ENCODE measurements at places on chromosomes 5 and 9.
A peak's percentile ranks its signal among the peaks of the same experiment; 100 is the strongest.

GRCh38 chr9:15761551-15761950 is 208.7 kb downstream of the CCDC171 start:
- no peak for DNase-seq

GRCh38 chr9:3961409-3961808 is 338.5 kb downstream of the GLIS3 start:
- DNase-seq, result no peak

- DNase-seq, result peak; percentile 13
Observed at GRCh38 chr9:86948074-86948929, 996 bp upstream of the GAS1 start.

- DNase-seq, result no peak
Observed at GRCh38 chr5:56814361-56814962, 887 bp upstream of the MAP3K1 start.

DNA sequence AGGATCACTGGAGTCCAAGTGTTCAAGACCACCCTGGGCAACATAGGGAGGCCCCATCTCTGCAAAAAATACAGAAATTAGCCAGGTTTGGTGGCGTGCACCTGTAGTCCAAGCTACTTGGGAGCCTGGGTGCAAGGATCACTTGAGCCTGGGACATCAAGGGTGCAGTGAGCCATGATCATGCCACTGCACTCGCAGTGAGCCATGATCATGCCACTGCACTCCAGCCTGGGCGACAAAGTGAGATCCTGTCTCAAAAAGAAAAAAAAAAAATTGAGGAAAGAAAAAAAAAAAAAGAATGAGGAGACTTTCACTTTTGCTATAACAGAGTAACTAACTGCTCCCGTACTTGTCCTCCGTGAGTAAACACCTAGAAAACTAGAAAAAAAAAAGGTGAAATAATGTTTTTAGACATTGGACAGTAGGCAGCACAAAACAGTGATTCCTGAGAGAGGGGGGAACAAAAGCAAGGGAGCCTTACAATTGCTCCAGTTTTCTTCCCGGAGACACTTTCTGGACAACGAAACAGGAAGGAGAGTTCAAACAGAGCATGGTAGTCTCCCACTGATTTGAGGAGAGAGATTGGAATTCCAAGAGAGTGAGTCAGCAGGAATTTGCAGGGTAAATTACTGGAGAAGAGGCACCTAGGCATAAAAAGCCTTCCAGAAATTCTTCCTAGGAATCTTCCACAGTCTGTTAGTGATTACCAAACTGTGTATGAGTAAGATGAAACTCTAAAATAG is 6.9 kb upstream of the ZBTB5 start:
- DNase-seq, result no peak

DNA sequence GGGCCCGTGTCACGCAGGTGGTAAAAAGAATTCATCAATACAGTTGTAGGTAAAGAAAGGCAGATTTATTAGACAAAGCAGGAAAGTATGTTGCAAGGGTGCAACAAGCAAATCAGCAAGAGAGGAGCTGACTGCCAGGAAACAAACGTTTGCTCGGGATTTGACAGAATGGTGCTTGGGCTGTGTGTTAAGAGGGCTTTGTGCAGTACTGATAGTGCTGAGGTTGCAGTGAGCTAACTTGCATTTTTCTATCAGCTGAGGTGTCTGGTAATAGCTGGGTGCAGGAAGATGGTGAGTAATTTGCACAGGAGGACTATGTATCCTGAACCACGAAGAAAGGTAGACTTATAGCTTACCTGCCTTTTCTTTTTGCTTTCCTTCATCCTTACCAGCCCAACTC is 3.9 kb upstream of the RARS1 start:
- DNase-seq, result no peak

DNA sequence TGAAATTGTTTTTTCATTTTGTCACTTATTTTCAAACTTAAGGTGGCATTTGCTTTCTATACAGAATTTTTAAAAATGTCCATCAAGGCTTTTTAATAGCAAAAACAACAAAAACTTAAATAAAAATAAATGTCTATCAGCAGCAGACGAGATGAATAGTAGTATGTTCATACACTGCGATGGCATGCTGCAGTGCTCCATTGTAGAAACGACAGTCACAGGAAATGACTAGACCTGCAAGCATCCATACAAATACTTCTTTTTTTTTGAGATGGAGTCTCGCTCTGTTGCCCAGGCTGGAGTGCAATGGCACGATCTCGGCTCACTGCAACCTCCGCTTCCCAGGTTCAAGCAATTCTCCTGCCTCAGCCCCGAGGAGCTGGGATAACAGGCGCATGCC is 41.4 kb downstream of the COL23A1 start:
- no peak for DNase-seq

DNA sequence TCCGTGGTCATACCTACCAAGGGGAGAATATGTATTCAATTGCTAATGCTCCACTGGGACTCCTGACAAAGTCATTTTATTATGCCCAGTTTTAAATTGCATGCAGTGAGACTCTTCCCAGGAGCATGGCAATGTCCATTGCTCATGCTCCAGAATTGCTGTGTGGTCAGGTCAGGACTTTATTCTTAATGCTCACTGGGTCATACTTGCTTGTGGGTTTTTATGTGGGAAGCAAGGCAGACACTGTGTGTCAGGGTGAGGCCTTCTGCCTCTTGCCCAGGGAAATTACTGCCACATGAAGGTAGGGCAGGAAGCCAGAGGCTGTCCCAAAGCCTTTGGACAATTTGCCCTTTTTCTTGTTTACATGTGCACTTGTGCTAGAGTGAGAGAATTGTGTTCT is 164.6 kb upstream of the MEF2C start:
- DNase-seq, result no peak

DNA sequence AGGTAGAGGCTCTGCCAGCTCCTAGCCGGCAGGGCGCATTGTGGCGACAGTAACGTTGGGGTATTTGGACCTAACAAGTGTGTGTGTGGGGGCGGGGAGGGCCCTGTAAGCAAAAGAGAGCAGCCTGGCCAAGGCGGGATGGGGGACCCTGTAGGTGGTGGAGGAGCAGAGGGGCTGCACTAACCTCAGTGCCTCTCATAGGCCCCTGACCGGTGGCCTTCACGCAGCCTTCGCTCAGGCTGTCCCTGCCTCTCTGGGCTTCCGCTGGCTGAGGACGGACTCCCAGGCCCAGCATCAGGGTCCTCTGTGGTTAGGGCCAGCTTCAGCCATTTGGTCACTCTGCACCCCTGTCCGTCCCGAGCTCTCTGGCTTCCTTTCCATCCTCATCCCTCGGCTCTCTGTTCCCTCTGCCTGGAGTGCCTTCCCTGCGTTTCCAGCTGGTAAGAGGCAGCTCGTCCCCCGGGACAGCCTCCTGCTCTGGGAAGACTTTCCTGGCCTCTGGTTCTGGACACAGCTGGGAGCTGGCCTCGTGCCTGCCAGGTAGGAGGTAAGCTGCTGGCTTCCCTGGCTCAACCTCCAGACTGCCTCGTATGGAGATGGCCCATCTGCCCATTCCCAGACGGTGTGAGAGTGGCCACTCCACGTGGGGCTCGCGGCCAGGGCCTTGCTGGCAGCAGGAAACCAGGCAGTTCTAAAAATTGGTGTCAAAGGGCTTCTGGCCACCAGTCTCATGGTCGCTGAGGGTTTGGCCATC is 39.3 kb upstream of the PHYKPL start:
- no peak for DNase-seq

DNA sequence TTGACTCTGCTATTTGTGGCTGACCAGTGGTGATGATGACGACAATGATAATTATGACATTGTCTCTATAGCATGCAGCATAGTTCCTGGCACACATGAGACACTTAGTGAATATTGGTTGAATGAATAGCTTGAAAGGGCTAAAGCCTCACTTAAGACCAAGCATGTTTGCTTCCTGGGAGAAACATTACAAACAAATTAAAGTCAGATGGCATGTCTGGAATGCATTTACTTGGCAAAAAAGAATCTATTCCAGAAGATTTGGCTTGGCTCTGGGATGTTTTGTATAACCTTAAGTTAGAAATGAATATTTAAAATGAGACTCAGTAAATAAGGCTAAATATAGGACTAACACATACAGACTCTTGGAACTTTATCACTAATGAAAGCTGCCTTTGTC is 21.6 kb downstream of the GAS1 start:
- DNase-seq, result no peak

- DNase-seq, result no peak
Observed at GRCh38 chr9:32260151-32260862, 124.1 kb upstream of the ACO1 start.

- no peak for DNase-seq
Observed at GRCh38 chr5:1230551-1230950, 5.4 kb downstream of the SLC6A18 start.

DNA sequence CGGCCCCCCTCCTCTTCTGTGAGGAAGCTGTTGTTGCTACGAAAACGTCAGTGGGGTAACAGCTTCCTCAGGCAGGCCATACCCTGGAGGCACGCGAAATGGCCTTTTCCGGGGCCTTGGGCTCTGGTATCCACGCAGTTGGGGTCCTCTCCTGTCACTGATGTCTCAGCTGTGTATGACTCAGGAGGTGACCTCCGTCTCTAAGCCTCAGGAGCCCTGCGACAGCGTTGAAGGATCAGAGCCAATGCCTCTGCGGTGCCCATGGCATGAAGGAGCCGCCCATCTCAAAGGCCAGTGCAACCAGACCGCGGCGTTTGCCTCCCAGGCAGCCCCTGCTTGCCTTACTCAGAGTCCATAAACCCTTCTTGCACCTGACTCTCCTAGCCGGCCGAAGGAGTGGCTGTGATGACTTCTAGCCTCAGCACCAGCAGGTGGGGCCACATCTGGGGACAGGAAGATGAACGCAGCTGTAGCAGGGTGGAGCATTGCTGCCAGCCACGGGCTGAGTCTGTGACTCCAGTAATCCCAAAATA is 1.0 kb upstream of the MXD3 start:
- DNase-seq, result peak; percentile 16

DNA sequence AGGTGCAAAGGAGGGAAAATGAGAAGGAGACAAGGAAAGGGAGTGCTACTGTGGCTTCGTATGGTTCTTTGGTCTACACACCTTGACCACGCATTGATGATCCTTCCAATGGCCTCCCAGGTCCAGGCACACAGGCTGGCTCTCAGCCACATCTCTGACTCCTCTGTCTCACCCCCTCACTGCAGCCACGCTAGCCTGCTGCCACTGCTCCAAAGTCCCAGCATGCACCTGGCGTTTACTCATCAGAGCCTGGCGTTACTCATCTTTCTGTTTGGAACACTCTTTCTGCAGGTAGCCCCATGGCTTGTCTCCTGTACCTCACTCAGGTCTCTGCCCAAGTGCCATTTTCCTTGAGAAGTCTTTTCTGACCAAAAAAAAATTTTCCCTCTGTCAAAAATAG is 195.5 kb downstream of the SNCAIP start:
- DNase-seq, result no peak

GRCh38 chr5:93296338-93296737 is 284.7 kb downstream of the NR2F1-AS1 start:
- no peak for DNase-seq

DNA sequence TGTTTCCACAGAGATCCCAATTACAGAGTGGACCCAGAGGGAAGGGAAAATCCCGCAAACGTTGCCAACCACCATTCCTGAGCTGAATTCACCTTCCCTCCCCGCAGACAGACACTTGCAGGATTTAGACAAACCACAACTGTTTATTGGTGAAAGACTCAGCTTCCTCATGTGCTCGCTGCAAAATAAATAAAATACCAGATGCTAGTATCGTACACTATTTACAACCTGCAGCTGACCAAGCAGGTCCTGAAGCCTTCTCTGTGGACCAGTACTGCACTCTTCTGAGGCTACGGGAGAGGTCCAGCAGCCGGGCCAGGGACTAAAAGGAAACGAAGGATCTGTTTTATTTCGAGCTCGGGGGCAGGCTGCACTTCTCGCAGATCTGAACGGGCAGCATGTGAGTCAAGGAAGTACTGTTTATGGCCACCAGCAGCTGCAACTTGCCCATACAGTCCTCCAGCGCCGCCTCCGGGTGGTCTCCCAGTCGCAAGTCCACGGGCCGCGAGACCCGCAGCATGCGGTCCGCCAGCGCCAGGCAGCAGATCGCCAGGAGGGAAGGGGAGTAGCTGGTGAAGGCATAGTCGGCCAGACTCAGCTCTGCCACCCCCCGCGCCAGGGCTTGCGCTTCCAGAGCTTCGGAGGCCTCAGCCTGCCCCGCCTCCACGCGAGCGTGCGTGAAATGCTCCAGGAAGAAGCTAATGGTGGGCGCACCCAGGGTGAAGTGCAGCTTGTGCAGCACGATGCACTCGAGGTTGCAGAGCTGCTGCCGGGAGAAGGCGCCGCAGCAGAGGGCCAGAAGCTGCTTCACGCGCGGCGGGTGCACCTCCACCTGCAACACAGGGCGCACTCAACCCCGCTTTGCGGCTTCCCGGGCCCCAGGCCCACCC is 2.1 kb downstream of the CCNO start:
- no peak for DNase-seq

- no peak for DNase-seq
Observed at GRCh38 chr5:669842-670395, 23.2 kb downstream of the TPPP start.

GRCh38 chr9:111794835-111795556 is at the start of gene SHOC1:
SHOC1 (minus strand) TSS chr9:111794937; CDS start chr9:111791418, 3,519 bp downstream.
- DNase-seq, result no peak

GRCh38 chr9:2066312-2067273 is 51.4 kb downstream of the SMARCA2 start:
- no peak for DNase-seq

DNA sequence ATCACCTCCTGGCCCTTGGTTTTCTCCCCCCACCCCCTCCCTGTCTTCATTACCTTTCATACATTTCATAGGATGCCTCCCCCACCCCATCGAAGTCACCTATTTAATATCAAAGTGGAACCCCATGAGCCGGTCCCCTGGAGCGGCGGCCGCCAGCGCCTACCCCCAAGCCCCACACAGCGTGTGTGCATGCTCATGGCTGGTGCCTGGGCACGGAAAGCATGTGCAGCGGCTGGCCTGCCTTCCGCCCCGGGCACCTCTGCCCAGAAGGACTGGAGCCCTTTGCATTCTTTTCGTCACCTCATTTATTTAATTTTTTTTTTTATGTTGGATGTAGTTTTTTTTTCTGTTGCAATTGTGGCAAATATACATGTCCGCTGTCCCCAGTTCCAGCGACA is 116.2 kb downstream of the WNK2 start:
- DNase-seq, result no peak

DNA sequence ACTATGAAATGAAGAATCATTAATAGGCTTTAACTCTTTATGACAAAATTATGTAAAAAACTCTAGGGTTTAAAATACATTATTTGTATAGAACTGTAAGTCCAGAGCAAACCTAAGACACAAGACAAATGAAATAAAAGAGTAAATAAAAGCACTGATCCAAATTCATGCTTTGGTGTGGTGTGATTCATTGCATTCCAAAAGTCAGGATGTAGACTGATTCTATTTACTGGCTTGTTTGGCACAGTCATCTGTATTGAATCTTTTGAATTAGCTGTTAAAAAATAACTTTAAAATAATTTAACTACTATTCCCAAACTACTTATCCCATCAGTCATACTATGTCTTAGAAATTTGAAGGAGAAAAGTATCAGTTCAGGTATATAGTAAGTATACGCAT is 31.1 kb downstream of the IL4 start:
- no peak for DNase-seq

DNA sequence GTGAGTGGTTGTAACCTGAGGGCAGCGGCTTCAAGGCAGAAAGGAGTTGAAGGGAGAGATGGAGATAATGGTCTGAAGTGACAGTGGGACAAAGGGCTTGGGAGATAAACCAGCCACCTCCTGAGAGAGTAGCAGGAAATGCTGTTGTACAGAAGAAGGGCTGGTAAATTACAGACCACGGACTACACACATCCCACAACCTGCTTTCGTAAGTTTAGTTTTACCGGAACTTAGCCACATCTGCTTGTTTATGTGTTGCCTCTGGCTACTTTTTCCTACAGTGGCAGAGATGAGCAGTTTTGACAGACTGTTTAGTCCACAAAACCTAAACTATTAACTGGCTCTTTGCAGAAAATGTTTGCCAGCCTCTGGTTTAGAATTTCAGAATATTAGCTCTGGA is 269.5 kb downstream of the ARHGEF28 start:
- DNase-seq, result no peak

Measured in NCI-H1930 (cell line).